ENCODE measurements at places on chromosomes 5 and 9.

GRCh38 chr5:5558638-5559527, 136.4 kb downstream of the ICE1 start:
- DNase-seq: no peak

- no peak for DNase-seq
Observed at GRCh38 chr9:38437193-38437823, 13.1 kb upstream of the IGFBPL1 start.

GRCh38 chr5:79005936-79006631, 21.0 kb upstream of the ARSB start:
- DNase-seq: no peak

DNA sequence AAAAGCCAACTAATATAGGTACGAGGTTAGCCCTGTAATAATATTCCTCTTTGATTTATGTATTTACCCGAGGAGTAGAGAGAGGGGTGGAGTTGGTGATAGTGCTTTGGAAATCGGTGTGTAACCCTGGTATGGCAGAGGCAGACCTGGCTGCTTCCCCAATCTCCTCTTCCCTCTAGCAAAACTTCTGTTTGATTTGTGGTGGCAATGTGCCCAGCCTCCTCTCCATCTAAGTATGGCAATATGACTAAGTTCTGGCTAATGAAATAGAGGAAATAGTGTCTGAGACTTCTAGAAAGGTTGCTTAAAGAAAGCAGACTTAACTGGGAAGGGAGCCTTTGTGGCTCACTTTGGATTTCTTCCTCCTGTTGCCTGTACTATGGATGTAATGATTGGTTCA, 491.1 kb downstream of the ENC1 start:
- DNase-seq: no peak

DNA sequence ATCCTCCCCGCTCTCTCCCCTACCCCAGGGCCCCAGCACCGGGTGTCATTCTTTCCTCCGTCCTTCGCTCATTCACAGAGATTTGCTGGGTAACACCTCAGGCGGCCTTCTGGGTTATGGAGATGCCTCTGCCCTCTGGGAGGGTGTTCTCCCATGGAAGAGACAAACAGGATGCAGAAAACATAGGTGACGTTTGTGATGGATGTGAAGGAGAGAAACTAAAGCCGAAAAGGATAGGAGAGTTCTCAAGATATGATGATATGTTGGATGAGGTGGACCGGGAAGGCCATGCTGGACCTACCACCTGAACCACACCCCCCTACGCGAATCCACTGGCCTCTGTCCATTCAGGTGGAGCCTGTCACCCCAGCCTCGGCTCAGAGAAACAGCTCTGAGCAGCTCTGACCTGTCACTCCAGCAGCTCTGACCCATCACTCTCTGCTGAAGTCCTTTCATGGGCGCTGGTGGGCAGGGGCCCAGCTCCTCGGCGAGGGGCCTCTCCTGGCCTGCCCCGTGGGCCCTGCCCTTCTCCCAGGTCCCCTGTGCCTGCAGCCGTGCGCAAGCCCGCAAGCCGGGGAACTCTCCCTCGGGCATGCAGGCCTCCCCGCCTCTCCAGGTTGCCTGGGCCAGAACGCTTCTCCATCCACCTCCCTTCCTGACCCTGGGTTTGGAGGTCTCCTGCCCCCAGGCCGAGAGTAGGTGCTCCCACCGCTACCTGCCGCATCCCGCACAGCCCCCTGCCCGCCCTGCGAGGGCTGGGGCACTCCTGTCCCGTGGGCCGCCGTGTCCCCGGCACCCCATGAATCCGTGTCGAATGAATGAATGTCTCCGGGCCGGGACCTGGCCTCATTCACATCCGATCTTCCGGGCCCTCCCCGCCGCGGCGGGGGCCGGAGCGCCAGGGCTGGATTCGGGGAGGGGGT, 717 bp upstream of the NCS1 start:
- DNase-seq: no peak

DNA sequence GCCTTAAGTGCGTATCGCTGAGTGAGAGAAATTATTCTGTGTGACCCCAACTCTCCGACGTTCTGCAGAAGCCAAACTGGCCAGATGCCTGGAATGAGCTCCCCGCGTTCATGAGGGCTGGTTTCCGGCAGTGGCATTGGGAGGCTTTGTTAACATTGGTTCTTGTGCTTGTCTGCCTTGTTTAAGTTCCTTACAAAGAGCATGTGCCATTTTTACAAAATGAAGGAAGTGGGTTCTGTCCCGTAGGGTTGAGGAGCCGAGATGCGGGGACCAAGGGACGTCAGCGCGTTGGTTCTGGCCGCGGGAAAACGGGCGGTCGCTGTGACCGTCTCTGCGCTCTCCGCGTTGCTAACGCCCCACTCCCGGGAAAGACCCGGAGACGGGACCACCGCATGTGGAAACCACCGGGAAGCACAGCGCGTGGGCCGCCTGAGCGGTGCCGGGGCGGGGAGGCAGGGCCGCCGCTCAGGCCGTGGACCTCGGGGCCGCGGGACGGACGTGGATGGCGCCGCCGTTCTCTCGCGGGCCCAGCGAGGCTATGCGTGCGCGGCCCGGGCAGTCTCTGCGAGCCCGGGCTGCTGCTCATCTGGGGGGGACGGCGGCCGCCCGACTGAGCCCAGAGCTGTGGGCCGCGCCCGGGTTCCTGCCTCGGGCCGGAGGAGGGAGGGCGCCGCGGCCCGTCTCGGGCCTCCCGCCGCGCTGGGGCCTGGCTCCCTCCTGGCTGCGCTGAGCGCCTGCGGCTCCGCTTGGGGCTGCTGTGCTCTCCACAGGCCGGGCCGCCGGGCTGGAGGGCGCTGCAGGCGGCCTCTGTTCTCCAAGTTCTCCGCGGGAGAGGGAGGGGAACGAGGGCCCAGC, 13.4 kb downstream of the RABL6 start:
- no peak for DNase-seq

DNA sequence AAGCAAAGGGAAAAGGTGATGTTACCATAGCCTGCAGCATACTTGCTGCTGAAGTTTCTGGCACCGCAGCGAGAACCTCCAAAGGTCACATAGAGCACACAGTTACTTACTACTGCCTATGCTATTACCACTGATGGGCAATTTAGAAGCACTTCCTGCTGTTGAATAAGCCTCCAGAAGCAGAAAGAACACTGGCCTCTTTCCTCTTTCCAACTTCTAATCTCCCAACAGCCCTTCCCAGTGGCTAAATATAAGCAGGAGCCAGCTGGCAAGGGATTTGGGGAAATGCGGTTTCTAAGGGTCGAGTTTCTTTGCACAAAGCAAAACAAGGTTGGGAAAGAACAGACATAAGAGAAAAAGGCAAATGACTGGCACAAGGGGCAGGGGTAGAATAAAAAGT, 669.2 kb upstream of the ACO1 start:
- DNase-seq: no peak

DNA sequence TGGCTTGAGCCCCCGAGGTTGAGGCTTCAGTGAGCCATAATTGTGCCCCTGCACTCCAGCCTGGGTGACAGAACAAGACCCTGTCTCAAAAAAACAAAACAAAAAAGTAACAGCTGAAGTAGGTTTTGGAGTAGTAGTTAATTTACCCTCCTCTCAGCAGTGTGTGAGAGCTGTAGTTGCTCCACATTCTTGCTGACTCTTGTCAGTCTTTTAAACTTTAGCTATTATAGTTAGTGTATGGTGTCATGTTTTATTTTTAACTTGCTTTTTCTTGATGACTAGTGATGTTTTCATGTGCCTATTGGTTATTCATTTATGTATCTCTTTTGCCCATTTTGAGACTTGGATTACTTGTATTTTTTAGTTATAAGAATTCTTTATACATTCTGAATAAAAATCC, 52.9 kb upstream of the DHFR start:
- DNase-seq: no peak

- no peak for DNase-seq
Observed at GRCh38 chr9:129841071-129841470, 5.8 kb downstream of the USP20 start.

DNA sequence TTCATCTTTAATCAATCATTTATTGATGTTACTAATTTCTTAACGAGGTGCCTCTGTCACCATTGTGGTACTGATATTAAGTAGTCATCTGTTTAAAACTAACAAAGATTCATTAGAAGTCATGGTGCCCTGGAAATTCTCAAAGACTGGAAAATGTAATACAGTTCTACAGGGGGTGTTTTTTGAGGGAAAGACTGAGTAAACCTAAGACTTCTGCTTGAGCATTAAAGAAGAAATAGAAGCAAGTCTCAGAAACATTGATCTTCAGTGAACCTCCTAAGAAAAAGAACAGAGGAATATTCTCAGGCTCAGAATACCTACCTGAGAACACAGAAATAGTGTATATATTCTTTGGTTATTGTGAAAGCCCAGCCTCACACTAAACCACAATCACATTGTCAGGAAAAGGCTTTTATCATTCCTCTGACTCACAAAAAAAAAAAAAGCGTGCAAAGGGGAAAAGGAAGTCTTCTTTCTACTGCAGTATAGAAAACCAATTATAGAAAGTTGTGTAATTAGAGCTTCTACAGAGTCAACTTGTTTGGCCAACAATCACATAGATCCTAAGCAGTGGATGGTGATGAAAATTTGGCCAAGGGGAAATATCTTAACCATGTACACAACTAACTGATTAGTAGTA, 60.8 kb downstream of the HINT1 start:
- no peak for DNase-seq

DNA sequence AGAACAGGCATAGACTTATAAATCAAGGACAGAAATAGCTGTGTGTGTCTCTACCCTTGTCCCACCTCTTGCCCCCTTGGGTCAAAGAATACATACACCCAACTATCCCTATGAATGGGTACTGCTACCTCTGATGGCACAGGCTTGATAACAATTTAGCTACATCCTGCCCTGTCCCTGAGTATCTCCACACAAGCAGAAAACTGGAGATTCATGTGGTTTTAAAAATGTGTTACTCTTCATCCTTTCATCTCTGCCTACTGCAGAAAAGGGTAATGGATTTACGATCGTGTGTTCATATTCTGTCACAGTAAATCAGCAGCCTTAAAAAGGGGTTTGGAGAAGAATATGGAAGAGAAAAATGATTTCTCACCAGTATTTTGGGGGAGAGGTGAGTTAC, 49.2 kb upstream of the NREP start:
- no peak for DNase-seq

- no peak for DNase-seq
Observed at GRCh38 chr9:130659699-130660248, 4.6 kb upstream of the PRDM12 start.

Measured in T-cell (primary cell).